ENCODE measurements at places on chromosomes 1 and 21.
A peak's percentile ranks its signal among the peaks of the same experiment; 100 is the strongest.

GRCh38 chr1:39164256-39164655 is 40.2 kb upstream of the MACF1 start:
- no peak for DNase-seq

DNA sequence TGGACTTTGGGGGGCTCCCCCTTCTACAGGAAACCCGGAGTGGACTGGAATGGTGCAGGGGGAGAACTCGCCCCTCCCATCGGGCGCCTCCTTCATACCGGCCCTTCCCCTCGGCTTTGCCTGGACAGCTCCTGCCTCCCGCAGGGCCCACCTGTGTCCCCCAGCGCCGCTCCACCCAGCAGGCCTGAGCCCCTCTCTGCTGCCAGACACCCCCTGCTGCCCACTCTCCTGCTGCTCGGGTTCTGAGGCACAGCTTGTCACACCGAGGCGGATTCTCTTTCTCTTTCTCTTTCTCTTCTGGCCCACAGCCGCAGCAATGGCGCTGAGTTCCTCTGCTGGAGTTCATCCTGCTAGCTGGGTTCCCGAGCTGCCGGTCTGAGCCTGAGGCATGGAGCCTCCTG is at the start of gene TNFRSF14:
TSS of gene TNFRSF14 (plus strand) at position 95 of the 401 bp plus-strand sequence. CDS start at position 389, 294 bp downstream.
- peak; percentile 61 for DNase-seq

GRCh38 chr1:75394386-75395139 is 216.4 kb downstream of the SLC44A5 start:
- DNase-seq = no peak

DNA sequence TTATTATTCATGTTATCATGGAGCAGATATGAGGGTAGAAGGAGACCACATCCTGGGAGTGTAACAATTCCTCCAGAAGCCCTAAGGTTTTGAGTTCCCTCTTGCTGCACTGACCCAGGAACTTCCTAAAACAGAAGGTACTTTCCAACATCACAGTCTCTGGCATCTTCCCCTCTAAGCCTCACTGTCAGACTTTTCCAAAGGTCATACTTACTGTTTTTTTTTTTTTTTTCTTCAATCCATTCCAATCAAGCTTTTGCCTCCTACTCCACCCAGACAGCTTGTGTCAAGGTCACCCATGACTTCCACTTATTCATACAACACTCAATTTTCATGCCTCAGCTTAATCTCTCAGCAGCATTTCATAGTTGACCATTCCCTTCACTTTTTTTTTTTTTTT is 18.4 kb upstream of the UQCRHL start:
- DNase-seq = no peak

GRCh38 chr1:101100674-101101073 is 75.1 kb upstream of the DPH5 start:
- no peak for DNase-seq

DNA sequence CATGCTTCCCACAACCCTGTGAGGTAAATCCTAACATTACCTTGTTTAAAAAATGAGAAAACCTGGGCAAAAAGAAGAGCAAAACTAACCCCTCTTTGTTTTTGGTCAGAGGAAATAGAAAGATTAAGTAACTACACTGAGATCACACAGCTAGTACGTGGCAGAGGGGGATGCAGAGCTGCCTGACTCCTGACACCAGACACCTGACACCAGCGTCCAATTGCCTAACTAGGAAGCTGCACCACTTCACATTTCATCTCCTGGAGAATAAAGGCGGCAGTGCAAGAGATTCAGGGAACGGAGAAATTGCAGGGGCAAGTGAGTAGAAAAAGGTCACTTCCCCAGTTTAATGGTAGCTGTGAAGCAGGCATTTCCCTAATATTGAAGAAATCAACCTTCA is 229.3 kb upstream of the PTBP2 start:
- peak; percentile 83 for DNase-seq

- DNase-seq = peak; percentile 27
Measured at GRCh38 chr1:39917825-39918224, 16.1 kb upstream of the MYCL start.

DNA sequence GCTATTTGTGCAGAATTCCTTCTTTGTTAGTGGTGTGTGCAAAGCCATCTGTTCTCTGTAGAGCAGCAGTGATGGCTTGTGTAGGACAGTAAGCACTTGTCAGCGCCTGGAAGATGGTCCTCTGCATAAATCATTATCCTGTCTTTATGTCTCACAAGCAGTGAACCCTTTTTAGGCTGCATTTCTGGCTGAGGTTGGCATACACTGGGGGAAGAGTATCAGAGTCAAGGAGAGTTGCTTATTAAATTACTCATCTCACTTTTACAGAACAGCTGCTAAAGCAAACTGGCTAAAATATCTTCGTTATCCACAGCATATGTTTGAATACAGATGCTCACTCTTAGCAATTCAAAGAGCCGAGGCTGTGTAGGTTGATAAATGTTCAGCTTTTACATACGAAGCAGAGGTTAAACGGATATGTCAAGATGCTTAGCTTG is 54.6 kb upstream of the NCAM2 start:
- no peak for DNase-seq

DNA sequence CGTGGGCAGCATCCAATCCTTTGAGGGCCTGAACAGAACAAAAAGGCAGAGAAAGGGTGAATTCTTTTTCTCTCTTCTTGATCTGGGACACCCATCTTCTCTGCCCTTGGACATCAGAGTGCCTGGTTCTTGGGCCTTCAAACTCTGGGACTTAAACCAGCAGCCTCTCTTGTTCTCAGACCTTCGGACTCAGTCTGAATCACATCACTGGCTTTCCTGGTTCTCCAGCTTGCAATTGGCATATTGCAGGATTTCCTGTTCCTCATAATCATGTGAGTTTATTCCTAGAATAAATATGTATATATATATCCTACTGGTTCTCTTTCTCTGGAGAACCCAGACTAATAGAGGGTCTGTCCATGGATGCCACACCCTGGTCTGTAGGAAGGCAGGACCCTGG is 16.3 kb upstream of the TENT5C start:
- no peak for DNase-seq

DNA sequence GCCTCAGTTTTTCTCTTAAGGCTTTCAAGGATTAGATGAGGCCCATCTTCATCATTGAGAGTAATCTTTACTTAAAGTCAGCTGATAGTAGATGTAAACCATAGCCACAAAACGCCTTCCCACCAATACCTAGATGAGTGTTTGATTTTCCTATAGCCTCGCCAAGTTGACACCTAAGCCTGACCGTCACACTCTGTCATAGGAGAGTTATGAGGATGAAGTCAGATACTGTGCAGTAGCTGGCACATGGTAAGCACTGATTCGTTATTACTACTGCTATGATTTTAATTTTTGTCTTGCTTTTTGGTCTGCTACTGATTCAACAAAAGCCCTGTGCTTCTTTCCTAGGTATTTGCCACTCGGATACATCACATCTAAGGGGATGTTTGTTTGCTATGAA is 395.5 kb downstream of the RPS6KC1 start:
- no peak for DNase-seq

GRCh38 chr1:65068202-65069010 is 79.6 kb upstream of the AK4 start:
- peak; percentile 45 for DNase-seq
